ENCODE measurements at places on chromosomes 12 and 14.

DNA sequence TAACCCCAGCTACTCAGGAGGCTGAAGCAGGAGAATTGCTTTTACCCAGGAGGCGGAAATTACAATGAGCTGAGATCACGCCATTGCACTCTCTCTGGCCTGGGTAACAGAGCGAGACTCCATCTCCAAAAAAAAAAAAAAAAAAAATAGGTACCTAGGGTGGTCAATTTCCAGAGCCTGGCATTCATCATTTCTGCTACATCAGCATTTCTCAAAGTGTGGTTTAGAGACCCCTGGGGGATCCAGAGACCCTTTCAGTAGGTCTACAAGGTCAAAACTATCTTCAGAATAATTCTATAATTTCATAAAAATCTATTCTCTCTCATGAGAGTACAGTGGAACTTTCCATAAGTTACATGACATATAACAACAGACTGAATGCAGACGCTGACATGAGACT is 19.9 kb downstream of the CERS5 start:
- DNase-seq: no peak

DNA sequence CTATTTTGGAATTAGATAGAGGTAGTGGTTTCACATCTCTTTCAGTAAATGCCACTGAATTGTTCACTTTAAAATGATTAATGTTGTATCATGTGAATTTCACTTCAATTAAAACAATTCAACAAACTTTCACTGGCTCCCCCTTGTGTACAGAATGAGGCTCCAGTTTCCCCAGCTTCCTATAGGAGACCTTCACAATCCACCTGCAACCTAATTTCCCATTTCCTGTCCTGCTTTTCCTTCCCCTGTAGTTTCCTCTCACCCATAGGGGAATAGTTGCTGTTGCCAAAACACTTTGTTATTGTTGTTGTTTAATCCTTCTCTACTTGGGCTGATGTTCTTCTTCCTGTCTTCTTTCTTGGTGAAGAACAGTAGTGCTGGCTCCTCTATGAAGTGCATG is 59.8 kb downstream of the NPAS3 start:
- no peak for DNase-seq

GRCh38 chr14:51333901-51334521 is 94.0 kb downstream of the TMX1 start:
- no peak for DNase-seq

GRCh38 chr14:89014569-89014850 is 190.1 kb downstream of the TTC8 start:
- no peak for DNase-seq

DNA sequence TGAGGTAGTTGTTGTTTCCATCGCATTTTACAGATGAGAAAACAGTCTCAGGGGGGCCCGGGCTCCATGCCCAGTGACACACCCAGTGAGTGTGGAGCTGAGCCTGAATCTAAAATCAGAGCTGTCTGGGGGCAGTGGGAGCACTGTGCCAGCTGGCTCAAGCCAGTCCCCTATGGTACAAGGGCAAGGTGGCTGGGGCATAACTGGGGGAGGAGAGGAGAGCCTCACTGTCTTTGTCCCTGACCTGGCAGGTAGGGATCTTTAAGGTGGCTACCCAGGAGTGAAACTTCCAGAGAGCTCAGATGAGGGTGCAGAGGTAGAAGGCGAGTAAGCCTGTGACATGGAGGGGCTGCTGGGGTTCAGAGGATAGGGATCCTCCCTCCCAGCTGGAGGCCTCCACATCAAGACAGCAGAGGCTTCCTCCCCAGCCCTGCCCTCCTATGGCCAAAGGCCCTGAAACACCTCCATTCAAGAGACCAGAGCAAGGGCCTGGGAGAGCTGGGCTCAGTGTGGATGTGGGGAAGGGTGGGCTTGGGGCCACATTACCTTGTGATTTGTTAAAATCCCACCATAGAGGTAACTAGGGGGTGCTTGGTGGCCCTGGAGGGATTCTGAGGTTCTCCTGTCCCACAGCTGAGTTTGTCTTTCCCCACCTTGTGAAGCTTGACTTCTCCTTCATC is 33.1 kb downstream of the ASCL4 start:
- DNase-seq: no peak

- DNase-seq: no peak
Observed at GRCh38 chr12:93020631-93021597, 91.8 kb upstream of the EEA1 start.

- DNase-seq: no peak
Observed at GRCh38 chr14:105853089-105853906, 326.9 kb downstream of the TMEM121 start.

DNA sequence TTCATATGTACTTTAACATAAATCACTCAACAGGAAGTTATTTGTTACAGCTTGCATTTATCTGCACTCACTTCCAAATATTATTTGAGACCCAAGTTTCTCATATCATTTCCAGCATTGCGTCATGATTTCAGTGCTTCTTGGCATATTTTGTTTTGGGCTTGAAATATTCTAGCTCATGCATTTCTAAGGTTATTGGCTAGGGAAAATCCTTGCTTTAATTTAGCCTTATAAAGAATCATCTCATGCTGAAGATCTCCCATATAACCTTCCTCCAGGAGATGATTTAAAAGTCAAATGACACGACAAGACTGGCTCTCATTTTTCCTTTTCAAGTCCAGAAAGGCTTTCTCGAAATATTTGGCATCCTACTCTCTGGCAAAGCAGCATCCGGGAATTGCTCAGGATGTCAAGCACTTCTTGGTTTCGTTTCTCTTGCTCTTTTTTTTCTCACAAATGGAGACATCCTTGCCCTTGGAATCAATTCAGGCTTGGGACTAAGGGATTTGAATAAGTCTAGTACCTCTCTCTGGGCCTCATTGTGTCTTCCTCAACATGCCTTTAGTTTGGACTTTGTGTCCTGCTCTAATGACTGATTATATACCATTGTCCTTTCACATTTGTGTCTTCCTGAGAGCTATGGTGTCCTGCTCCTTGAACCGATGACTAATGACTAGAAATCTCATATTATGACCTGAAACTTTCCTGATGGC is 295.0 kb downstream of the RMST start:
- DNase-seq: no peak

DNA sequence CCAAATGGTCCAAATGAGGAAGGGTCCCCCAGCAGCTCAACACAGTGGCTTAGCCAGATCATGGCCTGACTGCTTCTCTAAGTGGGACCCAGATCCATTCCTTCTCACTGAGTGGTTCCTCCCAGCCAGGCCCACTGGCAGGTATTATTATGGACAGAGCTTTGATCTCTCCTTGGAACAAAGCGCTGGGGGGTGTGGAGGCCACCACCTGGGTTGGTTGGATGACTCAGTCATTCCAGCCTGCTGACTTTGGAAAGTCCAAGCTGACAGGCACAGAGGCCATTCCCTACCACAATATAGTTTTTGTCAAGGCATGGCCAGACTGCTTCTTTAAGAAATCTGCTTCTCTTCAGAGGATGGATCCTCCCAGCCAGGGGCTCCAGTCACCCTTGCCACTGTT is 341.1 kb downstream of the BTG1 start:
- no peak for DNase-seq

- no peak for DNase-seq
Observed at GRCh38 chr14:78424311-78424710, 254.1 kb downstream of the NRXN3 start.

DNA sequence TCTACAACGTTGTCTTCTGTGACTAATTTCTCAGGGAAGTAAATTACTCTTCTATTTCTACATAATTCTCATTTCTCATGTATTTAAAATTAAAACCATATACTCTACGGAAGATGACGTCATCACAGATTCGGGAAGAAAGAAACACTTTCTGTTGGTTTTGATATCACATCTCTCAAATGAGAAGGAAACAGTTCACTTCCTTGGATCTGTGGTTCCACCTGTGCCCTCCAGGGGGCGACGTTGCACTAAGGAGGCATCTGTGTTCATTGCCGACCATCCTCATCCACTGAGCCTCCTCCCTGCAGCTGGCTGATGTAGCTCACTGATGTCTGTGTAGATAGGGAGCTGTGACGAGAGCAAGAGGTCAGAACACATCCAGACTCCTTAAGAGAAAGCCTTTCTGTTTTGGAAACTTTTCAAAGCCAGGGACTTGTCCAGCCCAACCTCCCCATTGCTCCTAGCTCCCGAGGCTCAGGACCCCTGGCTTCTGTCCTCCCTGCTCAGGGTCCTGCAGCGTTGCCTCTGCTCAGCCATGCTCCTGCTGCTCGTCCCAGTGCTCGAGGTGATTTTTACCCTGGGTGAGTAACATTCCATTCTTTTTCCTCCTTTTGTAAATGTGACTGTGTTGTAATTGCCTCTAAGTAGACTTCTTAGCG is 172.7 kb upstream of the OR4E1 start:
- peak; percentile 50 for DNase-seq

- DNase-seq: peak; percentile 35
Observed at GRCh38 chr12:112524676-112525425, 106.1 kb downstream of the PTPN11 start.

- no peak for DNase-seq
Observed at GRCh38 chr12:90245391-90245790, 536.8 kb upstream of the ATP2B1 start.

GRCh38 chr14:25759256-25759655 is 709.3 kb upstream of the STXBP6 start:
- no peak for DNase-seq

- DNase-seq: no peak
Observed at GRCh38 chr12:114815026-114815795, 131.2 kb upstream of the TBX3 start.

DNA sequence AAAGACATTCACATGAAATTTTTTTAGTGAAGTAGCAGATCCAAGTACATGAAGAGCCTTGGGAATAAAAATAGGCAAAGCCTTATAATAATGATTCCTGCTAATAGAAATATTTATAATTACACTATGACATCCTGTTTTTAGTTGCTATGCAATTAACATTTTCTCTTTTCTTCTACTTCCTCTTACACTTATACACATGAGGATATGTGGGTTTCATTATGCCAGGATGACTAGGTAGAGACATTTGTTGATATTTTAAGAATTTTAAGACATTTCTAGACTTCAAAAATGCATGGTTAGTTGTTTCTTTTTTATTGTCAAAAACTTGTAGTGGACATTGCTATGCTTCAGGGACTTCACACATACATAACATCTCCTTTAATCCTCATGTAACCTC is 326.8 kb downstream of the SYT1 start:
- DNase-seq: no peak

DNA sequence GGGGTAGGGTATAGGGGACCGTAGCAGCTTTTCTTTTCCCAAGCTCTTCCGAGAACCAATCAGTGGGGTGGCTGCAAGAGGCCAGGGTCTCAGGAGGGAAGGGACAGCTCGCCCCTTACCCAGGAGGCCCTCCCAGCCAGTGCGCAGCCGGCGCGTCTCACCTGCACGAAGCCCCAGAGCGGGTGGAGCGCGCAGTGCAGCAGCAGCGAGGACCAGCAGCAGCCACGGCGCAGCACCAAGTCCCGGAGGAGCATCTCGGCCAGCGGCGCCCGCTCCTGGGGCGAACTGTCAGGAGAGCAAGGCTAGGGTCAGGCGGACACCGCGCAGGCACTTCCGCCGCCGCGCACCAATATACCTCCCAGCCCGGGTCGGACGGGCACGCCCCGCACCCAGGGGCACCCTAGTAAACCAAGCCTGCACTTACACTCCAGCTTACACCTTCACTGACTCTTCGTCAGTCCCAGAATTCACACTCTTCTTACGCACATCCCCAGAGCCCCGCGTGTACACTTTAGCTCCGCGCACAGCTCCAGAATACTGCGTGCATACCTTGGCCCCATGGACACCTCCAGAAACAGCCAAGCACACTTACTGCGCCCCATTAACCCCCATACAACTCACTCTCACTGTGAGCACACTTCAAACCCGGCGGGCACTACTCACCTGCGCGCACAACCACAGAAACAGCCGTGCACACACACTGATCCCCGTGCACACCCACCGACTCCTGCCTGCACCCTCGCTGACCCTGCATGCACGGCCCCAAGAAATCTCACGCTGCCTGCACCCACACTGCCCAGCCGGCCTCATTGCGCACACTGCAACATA is 606 bp downstream of the PRIMA1 start:
- DNase-seq: no peak

- DNase-seq: no peak
Observed at GRCh38 chr14:69044965-69045555, 66.0 kb upstream of the ACTN1 start.

DNA sequence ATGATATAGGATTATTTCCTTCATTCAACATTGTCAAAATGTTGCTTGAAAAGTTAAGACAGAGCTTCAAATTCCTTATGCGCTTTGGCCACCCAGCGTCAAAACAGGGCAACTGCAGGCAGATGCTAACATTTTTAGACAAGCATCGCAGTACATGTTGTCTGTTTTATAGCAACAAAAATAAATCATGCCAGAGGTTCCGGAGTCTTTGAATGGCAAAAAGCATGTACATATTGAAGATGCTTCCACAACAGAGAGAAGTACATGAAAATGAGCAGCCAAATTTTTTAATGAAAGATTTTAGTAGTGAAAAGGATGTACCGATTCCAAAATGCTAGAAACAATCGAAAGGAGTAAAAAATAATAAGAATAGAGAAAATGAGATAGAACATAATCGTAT is 49.8 kb upstream of the USP15 start:
- peak; percentile 41 for DNase-seq

DNA sequence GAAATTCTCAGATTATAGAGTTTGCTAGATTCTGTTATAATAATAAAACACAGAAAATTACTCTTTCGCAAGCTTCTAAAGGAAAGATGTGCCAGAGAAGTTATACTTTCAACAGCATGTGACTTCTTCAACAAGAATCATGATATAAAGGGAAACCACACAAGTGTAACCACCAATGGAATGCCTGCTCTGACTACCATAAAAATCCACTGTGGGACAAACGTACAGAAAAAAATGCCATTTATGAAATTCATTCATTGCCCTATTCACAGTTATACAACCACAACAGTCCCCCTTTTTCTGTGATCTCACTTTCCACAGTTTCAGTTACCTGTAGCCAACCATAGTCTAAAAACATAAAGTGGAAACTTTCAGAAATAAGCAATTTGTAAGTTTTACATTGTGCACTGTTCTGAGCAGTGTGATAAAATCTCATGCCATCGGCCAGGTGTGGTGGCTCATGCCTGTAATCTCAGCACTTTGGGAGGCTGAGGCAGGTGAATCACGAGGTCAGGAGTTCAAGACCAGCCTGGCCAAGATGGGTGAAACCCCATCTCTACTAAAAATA is 3.2 kb downstream of the CATSPERB start:
- DNase-seq: no peak

- DNase-seq: no peak
Observed at GRCh38 chr12:8672381-8672780, 9.8 kb upstream of the MFAP5 start.

DNA sequence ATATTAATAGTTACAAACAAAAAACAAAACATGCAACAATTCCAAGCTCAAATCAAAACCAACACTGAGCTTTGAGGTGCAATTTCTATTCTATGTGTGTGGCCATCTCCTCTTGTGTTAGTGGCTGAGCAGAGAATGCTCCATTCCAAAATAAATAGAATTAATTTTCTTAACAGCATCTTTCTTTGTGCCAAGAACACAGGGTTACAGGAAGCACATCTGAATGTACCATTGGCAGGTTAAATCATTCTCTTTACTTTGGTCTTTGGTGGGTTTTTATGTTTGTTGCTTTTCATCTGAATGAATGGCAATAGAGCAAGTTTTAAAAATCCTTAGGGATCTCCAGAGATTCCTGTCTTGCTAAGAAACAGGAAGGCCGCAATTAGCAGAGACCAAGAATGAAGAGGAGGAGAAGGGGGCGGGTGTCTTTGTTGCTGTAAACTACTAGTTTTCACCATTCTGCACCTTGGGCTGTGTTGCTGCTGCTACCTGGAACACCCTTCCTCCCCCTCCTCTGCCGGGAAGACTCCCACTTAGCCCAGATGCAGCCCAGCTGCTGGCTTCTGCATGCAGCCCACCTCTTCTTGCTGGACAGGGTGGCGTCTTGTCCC is 165.0 kb downstream of the RGS6 start:
- DNase-seq: no peak

- no peak for DNase-seq
Observed at GRCh38 chr14:86027990-86028389, 498.0 kb downstream of the FLRT2 start.
